ENCODE measurements at places on chromosomes 13 and 19.
A peak's percentile ranks its signal among the peaks of the same experiment; 100 is the strongest.

GRCh38 chr13:62578402-62578801 lies 1162.8 kb upstream of the PCDH20 start:
- DNase-seq: no peak

DNA sequence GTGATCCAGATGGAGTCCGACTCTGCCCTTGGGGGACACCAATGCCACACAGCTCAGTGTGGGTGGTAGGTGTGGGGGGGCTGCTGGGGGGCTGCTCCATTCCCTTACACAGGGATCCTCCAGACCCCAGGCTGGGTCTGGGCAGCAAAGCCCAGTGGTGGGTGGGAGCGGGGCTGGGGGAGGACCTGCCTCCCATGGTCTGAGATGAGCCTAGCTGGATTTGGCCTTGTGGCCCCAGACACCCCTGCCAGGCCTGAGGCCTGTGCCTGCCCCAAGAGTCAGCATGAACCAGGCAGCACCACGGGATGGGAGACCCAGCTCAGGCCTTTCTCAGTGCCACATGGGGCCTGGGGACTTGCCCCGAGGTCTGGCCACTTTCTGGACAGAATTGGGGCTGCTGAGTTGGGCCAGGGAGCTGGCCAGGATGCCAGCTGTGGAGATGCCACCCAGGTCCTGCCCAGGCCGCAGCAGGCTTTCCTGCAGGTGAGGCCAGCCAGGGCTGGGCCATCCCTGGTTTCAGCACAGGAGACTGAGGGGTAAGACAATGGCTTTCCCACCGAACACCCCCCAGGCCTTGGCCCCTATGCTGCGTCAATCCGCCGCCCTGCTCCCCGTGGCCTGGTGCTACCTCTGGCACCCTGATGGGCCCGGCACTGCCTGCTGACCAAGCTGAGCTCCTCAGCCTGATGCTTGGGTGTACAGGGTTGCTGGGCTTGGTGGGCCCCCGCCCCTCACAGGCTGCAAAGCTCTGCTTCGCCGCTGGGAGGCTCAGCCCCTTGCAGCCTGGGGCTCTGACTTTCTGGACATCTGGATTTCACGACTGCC lies 24.2 kb downstream of the CEBPG start:
- no peak for DNase-seq

DNA sequence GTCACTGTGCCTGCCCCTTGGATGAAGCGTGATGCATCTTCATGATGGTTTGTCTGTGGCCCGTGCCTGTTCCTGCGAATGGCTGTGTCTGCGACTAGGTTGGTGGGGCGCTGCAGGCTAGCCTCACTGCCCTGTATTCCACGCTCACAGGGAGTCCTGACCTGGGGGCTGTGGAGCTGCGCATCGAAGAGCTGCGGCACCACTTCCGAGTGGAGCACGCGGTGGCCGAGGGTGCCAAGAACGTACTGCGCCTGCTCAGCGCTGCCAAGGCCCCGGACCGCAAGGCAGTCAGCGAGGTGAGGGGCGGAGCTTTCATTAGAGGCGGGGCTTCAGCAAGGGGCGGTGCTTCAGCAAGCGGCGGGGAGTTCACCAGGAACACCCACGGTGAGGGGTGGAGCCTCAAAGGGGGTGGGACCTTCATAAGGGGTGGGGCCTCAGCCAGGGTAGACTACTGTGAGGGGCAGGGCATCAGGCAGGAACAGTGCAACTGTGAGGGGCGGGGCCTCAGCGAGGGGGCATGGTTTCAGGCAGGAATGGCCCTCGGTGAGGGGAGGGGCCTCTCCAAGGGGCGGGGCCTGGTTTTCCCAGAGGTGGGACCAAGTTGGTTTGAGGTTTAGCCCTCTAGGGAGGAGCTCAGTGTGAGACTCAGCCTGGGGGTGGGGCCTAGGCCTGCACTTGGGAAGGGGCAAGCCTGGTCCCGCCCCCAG lies 17.2 kb downstream of the PKN1 start:
- no peak for DNase-seq

GRCh38 chr19:30086916-30087315 lies 144.9 kb downstream of the URI1 start:
- no peak for DNase-seq

- DNase-seq: no peak
Observed at GRCh38 chr13:79501538-79502232, 20.7 kb downstream of the NDFIP2 start.

GRCh38 chr13:43221611-43222010 lies 198.2 kb downstream of the DNAJC15 start:
- no peak for DNase-seq

DNA sequence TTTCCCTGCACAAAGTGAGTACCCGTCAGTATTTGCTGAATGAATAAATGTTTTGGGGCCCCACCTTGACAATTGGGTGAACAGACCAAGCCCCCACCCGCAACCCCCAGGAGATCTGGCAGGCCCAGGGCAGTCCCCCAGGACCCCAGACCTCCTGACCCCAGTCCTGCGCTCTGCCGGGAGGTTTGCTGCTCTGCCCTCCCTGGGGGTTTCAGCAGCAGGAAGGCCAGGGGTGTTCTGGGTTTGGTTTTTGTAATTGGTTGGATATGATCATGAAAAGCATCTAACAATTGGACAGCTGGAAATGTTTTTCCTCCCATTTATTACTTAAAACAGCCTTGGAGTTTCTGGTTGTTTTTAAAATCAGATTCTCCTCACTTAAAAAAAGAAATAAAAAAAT lies 193.8 kb downstream of the URI1 start:
- no peak for DNase-seq

- DNase-seq: peak; percentile 67
Observed at GRCh38 chr19:17348700-17349099, 11.3 kb downstream of the GTPBP3 start.

DNA sequence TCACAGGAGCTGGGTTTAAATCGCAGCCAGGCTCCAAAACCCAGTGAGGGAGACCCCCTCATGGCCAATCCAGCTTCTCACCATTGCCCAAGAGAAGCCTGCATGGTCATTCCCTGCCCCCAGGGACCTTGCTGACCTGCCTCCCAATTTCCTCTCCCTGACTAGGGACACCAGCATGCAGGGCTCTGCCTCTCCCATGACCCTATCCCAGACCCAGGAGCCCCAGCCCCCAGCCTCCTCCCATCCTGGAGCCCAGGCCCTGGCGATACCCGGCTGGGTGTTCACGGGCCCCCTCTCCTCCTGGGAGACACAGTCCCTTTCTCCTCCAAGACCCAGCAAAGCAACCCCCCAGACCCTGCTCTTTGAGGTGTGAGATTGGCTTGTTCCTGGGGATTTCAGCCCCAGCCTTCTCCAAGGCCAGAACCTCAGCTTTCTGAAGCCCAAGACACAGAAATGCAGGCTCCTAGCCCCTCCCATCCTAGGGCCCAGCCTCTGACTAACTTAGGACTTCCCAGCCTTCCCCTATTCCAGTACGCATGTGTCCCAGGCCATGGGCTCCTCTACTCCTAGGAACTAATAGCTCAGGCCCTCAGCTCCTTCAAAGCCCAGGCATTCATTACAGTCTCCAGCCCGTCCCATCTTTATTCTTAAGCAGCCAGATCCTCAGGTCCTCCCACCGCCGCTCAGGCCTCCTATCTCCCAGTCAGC lies 1.1 kb downstream of the GYS1 start:
- peak; percentile 81 for DNase-seq

GRCh38 chr19:13610039-13610691 lies 103.9 kb upstream of the CACNA1A start:
- no peak for DNase-seq

DNA sequence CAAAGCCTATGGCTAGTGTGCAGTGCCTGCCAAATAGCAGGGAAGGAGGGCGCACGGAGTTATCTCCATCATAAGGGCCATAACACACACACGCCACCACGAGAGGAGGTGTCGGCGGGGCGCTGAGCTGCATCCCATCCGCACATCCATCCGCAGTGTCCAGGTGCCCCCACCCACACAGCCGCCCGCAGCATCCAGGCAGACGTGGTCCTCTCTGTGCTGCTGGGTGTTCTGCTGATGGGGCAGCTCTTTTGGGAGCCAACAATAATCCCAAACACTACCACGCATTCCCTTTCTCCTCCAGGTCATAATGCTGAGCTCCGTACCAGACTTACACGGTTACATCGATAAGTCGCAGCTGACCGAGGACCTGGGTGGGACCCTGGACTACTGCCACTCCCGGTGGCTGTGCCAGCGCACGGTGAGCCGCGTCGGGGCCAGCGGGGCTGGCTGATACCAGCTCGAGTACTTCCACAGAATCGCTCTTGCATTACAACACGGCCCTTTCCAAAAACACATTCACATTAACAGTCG lies 41.5 kb upstream of the F7 start:
- no peak for DNase-seq

GRCh38 chr19:6779206-6779605 lies 6.7 kb downstream of the VAV1 start:
- peak; percentile 8 for DNase-seq

GRCh38 chr13:62360609-62361008 lies 945.0 kb upstream of the PCDH20 start:
- no peak for DNase-seq

DNA sequence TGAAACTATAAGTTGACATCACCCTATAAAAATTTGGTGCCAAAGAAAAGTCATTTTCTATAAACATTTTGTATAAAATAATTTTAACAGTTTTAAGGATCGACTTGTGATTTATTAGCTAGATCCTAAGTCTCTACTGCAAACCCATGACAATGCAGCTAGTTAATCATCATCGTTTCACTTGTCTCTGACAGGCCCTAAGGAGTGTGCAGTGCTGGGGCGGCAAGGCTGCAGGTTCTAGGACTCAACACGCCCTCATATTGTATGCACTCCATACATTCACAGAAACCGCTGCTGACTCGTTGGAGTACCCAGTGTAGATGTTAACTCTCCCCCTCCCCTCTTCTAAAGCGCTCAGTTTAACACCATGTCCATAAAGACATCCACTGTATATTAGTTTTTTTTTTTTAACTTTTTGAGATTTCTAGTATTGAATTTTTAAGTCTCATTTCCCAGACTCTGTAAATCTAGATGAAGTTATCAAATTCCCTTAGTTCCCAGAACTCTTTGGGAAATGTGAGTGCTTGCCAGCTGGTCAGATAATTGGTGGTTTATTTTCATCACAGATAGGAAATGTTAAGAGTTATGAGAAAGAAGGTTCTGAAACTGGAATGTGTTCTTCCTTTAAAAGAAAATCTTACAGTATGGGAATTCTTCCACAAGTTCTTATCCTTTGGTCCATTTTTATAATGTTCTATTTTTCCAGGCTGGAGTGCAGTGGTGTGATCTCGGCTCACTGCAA lies 162.8 kb upstream of the RNF113B start:
- DNase-seq: peak; percentile 26

- no peak for DNase-seq
Observed at GRCh38 chr13:95509521-95510310, 42.8 kb upstream of the CLDN10 start.

DNA sequence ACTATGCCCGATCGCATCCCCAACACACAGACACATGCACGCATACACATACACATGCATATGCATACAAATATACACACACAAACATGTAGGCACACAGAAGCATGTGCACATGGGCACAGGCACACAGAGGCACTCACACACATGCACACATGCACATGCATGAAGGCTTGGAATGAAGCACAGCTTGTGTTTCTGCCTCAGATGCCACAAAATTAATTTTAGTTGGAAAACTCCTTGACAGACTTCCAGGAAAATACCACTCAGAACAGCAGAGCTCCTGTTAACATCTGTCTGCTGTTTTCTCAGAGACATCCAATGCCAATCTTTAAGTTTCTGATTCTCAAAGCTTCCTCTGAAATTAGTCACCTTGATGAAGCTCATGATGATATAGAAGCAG lies 532.7 kb downstream of the RFC3 start:
- no peak for DNase-seq

DNA sequence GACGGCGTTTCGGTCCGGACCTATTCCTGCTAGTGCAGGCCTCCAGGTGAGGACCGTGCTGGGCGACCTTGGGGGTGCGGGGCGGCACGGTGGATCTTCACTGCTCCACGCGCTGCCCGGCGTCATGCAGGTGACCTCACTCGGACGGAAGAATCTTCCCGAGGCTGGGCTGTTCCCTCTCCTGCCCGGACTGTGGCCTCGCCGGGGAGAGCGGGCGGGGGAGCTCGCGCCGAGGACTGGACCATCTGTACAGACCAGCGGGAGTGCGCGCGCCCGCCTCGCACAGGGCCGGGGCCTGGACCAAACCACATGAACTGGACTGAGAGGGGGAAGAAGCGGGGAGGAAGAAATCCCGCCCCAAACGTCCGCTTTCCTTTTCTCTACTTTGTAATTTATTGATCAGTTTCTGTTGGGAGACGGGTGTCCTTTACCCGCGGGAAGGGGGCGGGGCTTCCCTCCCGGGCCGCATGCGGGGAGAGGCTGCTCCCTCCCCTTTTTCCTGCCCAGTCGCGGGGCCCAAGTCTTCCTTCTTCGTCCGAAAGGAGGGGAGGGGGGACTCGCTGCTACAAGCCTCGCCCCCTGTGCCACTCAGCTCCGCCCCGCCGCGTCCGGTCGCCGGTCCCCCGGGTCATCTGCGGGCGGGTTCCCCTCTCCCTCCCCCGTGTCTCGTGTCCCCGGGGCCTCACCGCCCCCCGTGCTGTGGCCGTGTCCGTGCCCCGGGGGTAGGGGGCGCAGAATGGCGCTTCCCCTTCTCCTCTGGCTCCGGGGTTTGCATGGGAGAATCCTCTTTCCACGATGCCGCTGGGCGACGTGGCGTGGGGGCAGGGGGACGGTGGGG lies 4.9 kb downstream of the HRC start:
- peak; percentile 75 for DNase-seq

- DNase-seq: no peak
Observed at GRCh38 chr19:10927730-10928562, 493 bp downstream of the YIPF2 start.

- no peak for DNase-seq
Observed at GRCh38 chr13:59133903-59134302, 1029.8 kb downstream of the DIAPH3 start.

- no peak for DNase-seq
Observed at GRCh38 chr13:103517066-103517767, 451.0 kb upstream of the SLC10A2 start.

DNA sequence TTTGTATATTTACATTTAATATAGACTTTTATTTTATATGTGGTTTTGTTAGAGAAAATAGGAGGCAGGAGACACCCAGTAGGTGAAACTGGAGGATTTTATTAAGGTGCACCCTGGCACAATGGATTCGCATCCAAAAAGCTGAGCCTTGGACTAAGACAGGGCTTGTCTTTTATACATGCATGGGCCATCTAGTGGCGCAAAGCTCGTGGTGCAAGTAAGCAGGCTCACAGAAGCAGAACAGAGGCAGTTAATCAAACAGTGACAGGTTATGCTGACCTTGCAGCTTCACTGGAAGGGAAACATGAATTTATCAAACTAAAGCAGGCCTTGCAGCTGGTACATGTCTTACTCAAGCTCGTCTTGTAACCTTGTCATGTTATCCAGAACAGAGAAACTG lies 58.8 kb upstream of the ZNF681 start:
- DNase-seq: peak; percentile 14

- DNase-seq: peak; percentile 19
Observed at GRCh38 chr13:35349673-35350278, 126.7 kb downstream of the MAB21L1 start.

- peak; percentile 36 for DNase-seq
Observed at GRCh38 chr19:17424743-17425365, 5.0 kb downstream of the MVB12A start.

- DNase-seq: peak; percentile 87
Observed at GRCh38 chr13:79459906-79460305, 21.0 kb upstream of the NDFIP2 start.

GRCh38 chr13:112569821-112570220 lies 18.1 kb downstream of the TUBGCP3 start:
- DNase-seq: no peak

Data from fibroblast of lung (primary cell).